HEK293T (cell line): ENCODE measurements at places on chromosomes 5 and 9.

DNA sequence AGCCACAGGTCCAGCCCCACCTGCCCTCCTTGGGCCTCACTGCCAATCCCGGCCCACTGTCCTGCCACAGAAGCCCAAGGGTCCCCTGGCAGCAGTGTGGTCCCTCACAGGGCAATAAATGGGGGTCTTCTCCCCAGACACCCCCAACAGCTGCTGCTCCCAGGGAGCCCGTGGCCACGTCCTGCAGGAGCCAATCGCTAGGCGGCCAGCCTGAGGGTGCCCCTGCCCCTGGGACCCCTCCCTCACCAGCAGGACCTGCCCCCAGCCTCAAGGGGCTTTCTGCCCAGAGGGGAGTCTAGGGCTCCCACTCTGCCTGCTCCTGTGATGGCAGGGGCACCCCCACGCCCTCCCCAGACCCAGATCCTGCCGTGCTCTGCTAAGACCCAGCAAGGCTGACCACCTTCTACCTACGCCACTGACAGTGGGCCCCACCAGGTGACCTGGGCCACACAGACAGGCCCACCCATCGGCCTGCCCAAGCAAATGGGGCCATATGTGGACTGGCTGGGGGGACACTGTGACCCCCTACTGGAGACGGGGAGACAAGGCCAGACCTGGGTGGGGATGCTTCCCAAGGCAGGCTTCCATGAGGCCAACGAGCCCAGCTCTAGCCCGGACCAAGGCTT, 17.0 kb downstream of the NOTCH1 start:
- no peak for DNase-seq

- no peak for DNase-seq
Observed at GRCh38 chr5:138926688-138927448, 51.7 kb upstream of the LRRTM2 start.

DNA sequence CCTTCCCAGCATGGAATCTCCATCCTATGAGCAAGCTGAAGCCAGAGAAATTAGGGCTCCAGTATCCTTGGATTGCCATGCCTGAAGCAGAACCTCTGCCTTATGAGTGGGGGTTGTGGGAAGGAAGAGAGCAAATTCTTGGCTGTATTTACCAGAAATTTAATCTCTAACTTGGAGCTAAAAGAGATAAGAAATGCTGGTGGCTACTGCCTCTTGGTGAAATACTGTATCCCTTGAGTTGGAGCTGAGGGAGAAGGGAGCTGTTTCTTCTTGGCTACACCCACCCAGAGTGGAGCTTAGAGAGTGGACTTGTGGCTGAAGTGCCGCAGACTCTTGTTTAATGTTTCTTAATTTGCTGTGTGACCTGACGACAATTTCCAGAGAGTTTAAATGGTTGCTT, 447.3 kb downstream of the ARHGEF28 start:
- no peak for DNase-seq

DNA sequence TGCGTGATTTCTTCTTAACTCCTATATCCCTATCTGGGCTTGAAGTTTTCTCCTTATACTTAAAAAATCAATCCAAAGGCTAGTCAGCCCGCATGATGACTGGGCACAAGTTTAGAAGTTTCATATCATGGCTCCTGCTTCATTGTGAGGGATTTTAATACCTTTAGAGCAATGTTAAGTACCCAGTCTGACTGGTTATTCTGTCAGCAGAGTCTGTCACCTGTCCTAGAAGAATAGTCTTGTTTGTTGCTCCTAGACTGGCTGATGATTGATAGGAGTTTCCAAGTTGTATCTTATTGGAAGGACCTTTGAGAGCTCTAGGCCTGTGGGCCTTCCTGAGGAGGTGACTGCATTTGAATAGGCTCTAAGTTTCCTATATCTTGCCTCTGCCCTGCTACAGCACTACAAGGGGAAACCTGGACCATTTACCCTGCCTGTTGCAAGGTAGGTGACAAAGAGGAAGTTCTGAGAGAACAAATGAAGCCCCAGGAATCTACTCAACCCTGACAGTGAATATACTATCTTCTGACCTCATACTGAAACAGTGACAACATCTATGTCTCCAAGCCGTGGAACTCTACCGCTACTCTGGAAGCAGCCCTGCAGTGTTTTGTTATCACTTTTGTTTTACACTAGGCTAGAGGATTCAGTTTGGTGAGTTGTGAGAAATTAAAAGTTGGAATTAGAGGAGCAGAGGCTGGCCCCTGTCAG, 66.5 kb downstream of the F2RL2 start:
- no peak for DNase-seq

GRCh38 chr5:166594567-166594966, 1696.9 kb upstream of the WWC1 start:
- no peak for DNase-seq

DNA sequence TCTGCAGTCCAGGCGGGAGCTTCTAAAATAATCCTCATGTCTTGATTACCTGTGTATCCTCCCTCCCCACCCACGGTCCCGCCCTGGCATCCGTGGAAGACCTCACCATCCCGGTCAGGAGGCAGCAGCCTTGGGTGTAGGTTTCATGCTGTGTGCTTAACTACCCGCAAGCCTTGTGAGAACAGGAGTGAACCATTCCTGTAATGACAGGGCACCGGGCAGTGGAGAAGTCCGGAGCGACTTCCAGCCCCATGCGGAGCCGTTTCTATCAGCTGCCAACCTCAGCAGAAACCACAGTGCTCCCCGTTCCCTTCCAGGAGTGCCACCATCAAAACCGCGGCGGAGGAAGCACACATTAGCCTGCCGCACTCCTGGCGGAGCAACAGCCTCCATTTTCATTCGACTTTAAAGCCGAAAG, 123.5 kb upstream of the LMX1B start:
- no peak for DNase-seq

DNA sequence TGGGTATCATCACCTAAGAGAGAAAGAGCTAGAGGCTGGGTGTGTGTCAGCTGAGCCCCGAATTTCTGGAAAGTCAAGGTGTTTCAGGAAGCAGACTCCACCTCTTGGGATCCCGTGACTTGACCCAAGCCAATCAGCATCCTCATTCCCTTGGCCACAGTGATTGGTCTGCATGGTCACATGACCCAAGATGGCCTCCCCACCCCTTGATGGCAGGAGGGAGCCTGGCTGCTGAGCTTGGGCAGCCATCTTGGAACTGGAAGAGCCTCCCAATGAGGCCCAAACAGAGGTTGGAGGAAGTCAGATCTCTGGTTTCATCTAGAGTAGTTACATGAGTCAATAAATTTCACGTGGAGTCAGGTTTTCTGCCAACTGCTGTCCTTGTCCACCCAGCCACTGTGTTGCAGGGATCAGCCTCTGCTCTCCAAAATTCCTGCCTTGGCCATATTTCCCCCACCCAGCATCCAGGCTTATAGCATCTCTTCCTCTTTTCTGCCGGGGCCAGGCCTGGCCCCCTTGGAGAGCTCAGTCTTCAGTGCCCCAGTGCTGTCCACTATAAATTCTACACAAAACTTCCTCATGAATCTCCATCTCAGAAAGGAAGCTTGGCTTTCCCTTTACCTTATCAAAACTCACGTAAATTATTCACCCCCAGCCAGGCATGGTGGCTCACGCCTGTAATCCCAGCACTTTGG, 17.2 kb upstream of the SUSD3 start:
- peak; percentile 33 for DNase-seq
